Left cardiac atrium (tissue), 4 donors: ENCODE measurements at places on chromosomes 3 and 15. TPM values are rescaled to one million over a fixed set of nuclear protein-coding genes. Genes with fewer than 3 reads are reported as not detected.

GRCh38 chr15:86743283-86743903, 663.7 kb downstream of the AGBL1 start:
- peak; percentile 22 for DNase-seq

GRCh38 chr3:10852066-10852808, 36.2 kb downstream of the SLC6A11 start:
- DNase-seq = no peak

DNA sequence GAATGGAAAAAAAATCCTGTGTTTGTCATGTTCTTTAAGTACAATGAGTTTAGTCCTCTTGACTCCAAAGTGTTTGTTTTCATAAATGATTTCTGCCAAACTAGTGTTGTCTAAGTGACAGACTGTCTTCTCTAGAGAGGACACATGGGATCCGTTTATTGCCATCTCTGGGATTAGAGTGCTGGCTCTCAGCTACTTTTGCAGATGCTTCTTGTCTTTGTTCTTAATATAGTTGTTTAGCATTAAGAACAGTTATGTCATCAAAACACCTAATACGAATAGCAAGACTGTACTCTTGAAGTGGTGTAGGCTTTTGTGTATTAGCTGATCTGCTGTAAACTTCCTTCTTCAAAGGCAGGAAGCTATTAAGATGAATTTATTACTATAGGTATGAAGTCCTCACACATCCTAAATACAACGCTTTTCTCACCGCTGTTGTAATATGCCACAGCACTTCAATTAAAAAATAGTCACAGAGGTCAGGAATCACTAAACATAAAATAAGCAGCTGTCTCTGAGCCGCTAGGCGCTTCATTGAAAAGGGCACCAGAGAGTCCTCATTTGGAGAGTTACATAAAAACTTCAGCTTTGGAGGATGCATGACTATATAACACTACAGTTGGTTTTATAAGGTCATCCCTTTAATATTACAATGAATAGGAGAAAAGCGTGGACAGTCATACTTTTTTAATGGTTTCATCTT, 128.3 kb upstream of the ZNF385D start:
- DNase-seq = no peak

GRCh38 chr3:86788371-86788770, 202.6 kb downstream of the VGLL3 start:
- DNase-seq = no peak

GRCh38 chr3:86774082-86774691, 216.8 kb downstream of the VGLL3 start:
- DNase-seq = no peak

DNA sequence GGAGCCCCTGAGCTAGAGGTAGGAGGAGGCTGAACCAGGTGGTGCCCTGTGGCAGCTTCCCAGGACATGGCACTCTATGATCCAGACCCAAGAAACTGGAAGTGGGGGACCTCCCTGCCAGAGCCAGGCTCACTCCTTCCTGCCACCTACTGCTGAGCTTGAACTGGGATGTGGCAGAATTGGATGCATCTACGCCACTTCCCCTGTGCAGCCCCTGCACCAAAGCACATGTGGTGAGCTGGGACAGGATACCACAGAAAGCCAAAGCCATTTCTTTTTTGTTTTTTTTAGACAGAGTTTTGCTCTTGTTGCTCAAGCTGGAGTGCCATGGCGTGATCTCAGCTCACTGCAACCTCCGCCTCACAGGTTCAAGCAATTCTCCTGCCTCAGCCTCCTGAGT, 518.0 kb upstream of the PPP2R3A start:
- no peak for DNase-seq

DNA sequence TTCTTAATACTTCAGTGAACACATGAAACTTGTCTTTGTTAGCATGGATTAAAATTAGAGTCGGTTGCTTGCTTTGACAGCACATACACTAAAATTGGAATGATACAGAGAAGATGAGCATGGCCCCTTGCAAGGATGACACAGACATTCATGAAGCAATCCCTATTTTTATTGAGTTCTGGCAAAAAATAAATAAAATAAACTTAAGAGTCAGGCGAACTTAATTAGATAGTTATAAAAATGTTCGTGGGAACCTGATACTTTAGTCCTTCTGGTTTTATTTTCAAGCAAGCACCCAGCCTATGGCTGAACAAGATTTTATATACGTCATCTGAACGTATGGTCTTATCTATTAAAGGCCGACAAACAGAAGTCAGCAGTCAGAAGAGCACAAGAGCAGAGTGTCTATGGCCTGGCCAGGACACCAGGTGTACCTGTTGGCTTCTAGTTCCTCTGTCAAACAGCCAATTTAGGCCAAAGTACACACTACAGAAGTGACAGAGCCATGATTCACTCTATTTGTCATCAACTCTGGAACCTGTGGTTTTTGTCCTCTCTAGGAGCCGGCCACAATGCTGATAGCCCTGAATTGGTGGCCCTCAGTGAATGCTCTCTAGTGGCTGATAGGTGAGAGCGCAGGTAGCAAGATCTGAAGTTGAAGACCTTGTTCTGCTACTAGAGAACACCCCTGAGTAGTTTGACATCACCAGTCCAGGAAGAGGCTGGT, 64.3 kb downstream of the LEO1 start:
- no peak for DNase-seq

- no peak for DNase-seq
These were observed 11.1 kb downstream of the ADAMTS7 start for GRCh38 chr15:78800189-78800588.

- no peak for DNase-seq
These were observed 132.3 kb downstream of the SNRPN start for GRCh38 chr15:25087137-25087536.

DNA sequence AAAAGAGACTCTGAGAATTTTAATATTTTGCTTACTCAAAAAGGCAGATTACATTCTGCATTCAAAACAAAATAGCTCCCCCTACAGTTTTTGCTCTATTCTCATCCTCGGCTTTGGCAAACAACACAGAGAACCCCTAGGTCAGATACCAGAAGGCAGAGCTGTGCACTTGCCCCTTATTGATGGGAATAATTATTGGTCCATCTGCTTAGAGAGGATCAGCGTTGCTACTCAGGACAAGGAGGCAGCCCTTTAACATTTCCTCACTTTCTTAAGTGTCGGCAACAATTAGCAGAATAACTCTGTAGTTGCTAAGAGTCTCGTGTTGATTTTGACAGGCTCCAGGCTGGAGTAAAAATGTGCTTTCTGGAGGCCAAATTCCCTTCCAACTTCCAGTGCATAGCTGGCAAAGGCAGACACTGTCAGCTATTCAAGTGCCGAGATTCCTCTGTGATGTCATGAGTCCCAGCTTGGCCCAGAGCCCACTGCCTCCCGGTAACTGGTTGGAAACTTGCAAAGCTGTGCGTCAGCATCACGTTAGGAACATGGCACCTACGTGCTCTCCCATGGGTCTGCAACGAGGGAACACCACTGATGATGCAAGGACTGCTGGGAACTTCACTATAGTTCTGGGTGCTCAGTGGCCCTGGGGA, 482.7 kb upstream of the ADAMTS9 start:
- peak; percentile 93 for DNase-seq

GRCh38 chr3:178771511-178771910, 235.3 kb downstream of the KCNMB2 start:
- no peak for DNase-seq

DNA sequence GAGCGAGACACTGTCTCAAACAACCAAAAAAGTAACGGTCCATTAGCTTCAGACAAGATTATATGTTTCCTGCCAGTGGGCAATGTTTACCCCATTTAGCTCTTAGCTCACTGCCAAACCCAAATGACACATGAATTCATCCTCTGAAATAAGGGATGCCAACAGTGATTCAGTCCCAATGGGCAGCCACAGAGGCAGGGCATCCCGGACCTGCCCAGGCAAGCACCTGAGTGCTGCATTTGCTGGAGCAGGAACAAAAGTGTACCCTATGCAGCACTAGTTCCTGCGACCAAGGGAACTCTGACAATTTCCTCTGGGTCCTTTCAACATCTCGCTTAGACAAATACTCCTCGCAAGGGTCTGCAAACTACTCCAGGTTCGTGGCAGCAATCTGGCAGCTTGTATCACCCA, 8.0 kb downstream of the IP6K2 start:
- DNase-seq = no peak

DNA sequence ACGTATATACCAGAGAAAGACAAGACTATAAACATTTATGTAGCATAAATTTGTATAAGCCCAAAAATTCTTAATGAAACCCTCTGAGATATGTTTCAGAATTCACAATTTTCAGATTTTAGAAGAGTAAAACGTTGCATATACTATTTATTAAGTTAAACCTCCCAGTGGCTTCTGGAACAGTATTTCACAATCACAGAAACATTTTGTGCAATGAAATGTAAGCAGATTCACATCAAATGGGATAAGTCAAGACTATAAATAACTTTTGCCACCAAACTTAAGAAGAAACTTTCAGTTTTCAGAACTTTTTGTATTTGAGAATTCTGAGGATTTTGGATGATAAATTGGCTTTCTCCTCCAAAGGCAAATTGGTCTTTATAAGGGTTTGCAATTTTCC, 9.2 kb downstream of the SLTM start:
- no peak for DNase-seq

DNA sequence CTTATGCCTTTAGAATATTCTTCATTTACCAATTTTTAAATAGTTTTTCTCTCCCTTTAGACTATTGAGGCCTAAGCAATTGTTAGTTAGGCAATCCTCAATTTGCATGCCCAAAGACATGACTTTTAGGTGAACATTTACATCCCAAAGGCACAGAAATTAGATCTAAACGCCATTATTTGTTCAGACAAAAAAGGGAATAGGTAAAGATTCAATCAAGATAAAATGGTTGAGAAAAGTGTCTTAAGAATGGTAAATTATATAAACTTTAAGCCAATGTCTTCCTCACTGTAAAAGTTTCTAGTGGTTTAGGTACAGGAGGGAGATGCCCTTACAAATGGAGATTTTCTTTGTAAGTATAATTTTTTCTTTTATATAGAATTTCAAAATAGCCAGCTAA, 50.2 kb upstream of the MME start:
- DNase-seq = no peak

DNA sequence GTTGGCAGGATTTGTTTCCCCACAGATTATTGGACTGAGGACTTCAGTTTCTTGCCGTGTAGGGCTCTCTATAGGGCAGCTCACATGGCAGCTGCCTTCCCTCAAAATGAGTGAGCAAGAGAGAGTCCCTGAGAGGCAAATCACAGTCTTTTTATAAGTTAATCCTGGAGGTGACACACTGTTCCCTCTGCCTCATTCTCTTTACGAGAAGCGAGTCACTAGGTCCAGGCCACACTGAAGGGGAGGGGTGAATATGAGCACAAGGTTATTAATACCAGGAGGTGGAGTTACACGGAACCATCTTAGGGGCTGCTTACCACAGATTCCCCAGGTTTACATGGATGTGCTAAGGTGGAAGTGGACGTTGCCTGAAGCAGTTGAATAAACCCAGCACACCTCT, 77.0 kb downstream of the LPP start:
- no peak for DNase-seq

- no peak for DNase-seq
These were observed 15.8 kb upstream of the SSUH2 start for GRCh38 chr3:8660175-8661118.

DNA sequence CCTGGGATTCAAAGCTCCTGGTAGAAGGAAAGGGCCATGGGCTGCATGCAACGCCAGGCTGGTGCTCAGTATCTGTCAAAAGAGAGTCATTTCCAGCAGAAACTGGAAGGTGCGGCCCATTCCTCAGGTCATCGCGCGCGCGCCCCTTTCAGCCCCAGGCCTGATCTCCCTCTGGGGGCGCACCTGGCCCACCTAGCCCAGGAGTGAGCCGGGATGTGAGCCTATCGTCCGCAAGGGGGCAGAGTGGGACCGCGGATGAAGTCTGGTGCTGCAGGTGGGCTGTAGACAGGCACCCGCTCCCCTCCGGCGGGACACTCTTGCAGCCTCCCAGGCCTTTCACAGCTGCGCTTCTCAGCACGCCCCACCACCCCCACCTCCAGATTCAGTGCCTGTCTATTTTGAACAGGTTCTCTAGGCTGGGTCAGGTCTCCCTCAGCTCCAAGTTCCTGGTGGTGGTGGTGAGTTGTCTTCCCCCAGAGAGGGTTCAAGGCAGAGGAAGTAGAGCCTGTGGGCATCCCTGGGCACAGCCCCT, 5.8 kb upstream of the RPL29 start:
- DNase-seq = peak; percentile 78

DNA sequence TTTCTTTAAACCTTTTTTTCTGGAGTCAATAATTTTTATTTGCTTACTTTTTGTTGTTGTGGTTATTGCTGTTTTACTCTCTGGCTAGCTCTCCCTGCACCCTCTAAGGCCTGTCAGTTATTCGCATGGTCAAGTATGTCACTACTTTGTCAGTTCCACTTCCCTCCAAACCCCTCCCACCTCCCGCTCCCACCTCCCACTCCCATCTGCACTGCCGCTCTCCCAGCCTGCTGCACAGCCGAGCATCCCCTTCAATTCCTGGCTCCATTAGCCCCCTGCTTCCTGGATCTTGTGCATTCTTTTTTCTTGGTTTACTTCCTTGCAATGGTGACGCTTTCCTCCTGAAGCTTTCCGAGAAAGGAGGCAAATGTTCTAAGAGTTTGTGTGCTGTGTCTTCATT, 218.0 kb downstream of the XXYLT1 start:
- DNase-seq = no peak

- no peak for DNase-seq
These were observed 20.6 kb downstream of the RBMS3 start for GRCh38 chr3:29301332-29302019.

DNA sequence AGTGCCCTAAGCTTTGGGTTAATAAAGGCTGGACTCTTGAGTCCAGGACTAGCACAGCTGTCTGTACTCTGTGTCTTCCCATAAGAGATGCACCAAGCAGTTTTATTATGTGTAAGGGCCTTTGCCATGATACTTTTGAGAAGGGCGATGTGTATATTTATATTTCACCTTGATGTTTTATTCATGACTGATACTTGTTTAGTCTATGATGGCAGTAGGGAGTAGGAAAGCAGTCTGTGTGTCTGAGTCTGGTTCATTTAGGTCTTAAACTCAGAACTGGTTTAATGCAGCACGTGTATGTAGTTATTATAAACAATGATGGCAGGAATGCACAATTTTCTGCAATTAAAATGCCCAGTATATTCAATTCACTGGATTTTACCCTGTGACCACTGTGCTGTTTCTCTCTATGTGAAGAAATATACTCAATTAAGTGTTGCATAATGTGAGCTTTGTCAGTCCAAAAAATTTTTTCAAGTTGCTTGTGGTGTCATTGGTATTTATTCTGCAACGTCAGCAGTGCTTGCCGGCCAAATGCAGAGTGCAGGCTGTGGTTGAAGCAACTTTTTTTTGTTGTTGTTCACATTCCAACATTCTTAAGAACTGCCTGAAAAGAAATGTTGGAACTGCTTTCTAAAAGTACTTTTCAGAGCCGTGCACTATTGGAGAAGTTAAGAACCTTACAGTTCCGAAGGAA, 423.7 kb upstream of the SEMA6D start:
- peak; percentile 70 for DNase-seq

GRCh38 chr3:180698760-180699270, 19.5 kb upstream of the CCDC39 start:
- DNase-seq = no peak

GRCh38 chr3:6809349-6809748, 51.6 kb upstream of the GRM7 start:
- DNase-seq = no peak

The NMB gene
- total RNA-seq = 14.7 TPM

The P2RY1 gene
- 4.3 TPM for total RNA-seq

The ITIH1 gene
- total RNA-seq = not detected

The ANXA2 gene
- 435 TPM for total RNA-seq
